Caco-2 (cell line): ENCODE measurements at places on chromosomes 2 and 18.

DNA sequence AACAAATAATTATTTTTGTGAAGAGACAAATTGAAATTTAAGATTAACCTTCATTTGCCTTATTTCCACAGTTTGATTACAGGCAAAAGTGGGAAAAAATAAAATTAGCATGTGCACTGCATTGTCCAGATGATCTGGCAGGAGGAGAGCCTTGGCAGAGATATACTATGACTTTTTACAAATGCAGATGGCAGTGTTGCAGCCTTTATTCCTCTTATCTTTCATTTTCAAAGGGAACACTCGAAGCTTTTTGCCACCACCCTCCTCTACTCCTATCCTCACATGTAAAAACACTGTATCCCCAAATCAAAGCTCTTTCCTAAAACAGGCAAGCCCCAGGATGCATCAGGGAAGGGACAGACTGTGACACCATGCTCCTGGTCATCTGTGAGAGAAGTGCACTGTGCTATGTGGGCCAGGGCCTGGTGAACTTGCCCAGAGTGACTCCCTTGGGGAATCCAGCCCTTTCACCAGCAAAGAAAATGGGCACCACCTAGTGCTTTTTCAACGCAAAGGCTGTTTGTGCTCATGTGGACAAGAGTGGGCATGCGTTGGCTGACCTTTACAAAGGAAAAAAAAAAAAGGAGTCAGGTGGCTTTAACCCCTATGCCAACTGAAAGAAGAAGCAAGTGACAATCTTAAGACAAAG, 74.7 kb upstream of the ETAA1 start:
- peak; percentile 64 for DNase-seq

DNA sequence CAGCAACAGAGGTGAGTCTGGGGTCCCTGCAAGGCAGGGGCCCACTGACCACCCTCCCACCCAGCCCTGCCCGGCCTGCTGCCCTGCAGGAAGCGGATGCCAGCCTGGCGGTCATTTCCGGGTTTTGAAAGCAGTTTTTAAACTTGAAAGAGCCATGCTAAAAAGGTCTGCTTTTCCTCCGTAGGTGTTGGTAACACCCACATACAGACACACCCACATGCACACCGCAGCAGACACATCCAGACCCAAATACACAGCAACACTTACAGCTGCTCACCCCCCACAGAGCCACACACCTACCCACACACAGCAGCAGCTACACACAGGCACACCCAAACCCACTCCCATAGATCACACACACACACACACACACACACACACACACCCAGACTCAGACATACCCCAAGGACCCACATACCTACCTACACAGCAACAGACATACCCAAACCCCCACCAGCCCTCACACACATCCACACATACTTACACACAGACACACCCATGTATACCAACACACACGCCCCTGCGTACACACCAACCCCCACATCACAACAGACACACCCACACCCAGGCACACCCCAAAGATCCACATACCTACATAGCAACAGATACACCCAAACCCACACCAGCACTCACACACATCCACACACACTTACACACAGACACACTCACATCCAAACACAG, 7.6 kb downstream of the ZFP36L2 start:
- DNase-seq, result peak; percentile 76

- DNase-seq, result no peak
Observed at GRCh38 chr2:41061356-41061755, 609.5 kb upstream of the SLC8A1 start.

DNA sequence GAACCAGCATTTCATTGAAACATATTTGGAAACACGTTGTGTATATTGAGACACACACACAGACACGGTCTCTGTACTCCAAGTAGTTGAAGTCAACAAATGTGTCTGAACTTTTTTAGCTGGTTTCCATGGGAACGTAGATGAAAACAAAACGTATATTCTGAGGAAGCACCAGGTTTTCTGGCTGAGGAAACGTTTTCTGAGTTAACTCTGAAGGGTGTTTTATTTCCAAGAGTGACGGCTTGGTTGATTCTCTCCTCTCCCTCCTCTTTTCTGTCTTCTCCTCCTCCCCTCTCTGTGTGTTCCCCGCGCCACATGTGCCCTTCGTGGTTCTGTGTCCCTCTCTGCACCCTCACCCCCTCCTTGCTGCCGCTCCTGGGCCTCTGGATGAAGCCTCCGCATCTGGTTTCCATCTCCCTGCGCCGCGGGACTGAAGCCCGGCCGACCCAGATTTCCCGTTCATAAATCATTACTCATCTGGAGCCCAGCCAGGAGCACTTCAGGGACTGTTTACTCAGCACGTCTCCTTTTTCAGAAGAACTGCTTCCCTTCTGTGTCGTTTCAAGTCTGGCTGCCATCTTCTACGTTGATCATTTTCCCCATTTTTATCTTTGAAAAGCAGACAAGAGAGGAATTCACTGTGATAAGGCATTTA, 122.7 kb downstream of the COL6A3 start:
- DNase-seq, result peak; percentile 6
